ENCODE measurements at places on chromosomes 2 and 18.
A peak's percentile ranks its signal among the peaks of the same experiment; 100 is the strongest.

- no peak for DNase-seq
These were observed 20.5 kb upstream of the TNFAIP6 start for GRCh38 chr2:151336863-151337371.

- DNase-seq = no peak
These were observed 96.7 kb downstream of the PXDN start for GRCh38 chr2:1647417-1648240.

GRCh38 chr2:170250584-170250983, 72.6 kb downstream of the MYO3B start:
- no peak for DNase-seq

DNA sequence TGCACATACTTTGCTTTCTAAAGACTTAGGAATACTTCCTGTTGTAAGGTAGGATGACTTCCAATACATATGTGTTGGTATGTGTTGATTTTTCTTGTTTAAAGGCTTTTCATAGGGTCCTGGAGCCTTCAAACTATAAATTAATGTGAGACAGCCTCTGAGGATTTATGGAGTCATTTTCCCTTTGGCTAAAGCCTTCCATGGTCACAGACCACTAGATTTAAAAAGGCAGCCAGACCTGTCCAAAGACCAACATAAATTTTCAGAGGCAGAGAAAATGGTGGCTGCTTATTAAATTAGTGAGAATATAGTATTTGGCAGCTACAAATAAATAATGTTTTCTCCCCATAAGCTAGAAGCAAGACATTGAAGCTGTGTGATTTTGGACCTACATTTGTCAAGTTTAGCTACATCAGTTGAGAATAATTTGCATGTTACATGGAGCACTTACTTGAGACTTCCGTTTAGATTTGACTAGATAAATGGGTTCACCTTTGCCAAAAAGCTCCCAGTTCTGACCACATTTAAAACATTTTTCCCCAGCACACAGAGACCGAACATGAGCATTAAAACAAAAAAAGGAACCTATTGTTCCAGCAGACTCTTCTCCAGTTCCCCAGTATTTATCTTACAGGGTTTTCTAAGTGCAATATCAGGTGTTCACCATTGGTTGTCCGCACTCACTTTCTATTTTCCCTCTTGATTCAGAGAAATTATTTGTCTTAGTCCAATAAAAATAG, 402.9 kb downstream of the PARD3B start:
- peak; percentile 88 for DNase-seq

- DNase-seq = peak; percentile 1
These were observed 4.8 kb upstream of the ITPRIPL1 start for GRCh38 chr2:96320326-96320725.

- no peak for DNase-seq
These were observed 166.1 kb upstream of the ZNF521 start for GRCh38 chr18:25517881-25518715.

DNA sequence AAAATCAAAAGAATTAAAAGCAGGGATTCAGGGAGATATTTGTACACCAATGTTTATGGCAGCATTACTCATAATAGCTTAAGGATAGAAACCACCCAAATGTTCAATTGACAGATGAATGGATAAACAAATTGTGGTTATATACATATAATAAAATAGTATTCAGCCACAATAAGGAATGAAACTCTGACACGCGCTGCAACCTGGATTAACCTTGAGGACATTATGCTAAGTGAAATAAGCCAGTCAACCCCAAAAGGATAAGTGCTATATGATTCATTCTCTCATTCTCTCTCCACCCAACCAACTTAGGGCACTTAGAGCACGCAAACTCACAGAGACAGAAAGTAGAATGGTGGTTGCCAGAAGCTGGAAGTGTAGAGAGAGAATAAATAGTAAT, 216.8 kb upstream of the SLC14A2 start:
- no peak for DNase-seq

- DNase-seq = no peak
These were observed 193.7 kb downstream of the STK39 start for GRCh38 chr2:168053676-168054075.

GRCh38 chr2:109182426-109182825, 53.4 kb downstream of the SH3RF3 start:
- no peak for DNase-seq

DNA sequence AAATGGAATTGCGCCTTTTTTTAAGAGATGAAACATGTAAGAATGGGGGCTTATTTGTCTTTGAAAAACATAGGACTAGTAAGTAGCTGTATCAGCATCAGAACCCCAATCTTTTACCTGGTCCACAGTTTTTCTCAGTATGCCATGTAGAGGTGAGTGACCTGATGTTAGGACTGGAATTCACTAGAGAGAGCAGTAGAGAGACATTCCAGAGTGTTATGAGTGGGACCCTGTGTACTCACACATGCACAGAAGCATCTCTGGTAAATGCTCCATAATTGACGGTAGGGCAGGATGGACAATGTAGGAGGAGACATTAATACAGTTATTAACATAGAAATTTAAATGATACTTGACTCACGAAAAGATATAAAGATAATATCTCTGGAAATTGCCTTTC, 1.4 kb upstream of the GALNT13 start:
- DNase-seq = no peak

DNA sequence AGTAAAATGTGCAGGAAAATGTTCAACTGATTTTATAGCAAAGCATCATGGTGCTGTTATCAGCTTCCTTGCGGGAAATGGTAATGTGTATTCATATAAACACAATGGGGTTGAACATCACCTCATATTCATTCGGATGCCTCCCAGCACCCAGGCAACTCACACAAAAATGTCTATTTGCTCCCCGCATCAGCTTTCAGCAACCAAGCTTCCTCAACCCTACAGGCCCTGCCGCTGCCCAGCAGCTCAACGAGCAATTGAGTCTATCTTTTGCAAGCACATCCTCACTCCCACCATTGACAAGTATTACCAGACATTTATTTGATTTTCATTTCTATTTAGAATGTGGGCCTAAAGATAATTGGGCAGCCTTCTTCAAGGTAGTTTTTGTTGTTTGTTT, 2161.4 kb upstream of the PIK3C3 start:
- no peak for DNase-seq

DNA sequence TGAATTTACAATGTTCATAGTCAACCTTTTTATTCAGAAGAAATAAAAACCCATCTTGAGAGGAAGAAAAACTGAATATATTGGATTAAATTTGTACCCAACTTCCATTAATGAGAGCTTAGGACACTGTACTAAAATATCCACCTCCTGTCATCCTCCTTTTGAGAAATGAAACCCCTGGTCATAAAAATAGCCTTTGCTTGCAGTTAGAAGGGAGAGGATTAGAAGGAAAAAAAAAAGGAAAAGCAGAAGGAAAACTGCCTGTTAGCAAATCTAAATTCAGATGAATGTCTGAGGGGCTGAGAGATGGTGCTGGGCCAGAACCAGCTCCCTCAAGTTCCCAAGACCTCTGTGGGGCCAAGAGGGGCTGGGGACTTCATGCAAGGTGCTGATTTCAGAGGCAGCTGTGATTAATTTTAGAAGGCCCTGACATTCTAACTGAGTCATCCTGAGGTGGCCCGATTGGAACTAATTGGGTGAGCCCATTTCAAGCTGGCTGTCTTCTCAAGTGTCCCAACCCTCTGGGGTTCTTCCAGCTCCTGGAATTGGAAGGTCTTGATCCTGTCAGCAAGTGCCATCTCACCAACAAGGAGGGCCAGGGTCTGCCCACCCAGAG, 38.4 kb upstream of the BIN1 start:
- no peak for DNase-seq

DNA sequence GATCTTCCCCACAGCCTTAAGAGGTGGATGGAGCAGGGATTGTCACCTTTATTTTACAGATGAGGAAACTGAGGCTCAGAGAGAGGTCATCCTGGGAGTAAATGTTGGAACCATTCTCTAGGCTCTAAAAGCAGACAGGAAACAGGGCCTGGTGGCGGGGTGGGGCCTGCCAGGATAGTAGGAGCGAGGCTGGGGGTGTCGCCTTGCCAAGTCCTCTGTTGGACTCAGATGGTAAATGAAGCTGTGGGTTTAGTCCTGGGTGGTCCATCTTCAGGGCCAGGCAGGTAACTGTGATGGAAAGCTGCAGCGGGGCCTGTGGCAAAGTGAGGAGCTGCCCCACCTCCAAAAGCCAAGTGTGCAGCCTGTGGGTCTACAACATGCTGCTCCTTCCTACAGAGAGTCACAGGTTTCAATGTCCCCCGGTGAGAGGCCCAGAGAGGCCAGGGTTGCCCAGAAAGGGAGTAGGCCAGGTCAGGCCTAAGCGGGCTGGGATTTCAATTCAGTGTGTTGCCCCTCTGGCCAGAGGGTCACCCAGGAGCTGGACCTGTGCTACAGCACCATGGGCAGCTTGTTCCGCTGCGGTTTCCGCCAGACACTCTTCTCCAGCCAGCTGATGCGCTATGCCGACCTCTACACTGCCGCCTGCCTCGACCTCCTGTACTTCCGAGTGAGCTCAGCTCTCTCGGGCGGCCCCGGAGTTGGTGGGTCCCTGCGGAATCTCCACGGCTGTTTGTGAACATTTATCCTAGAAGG, 6.6 kb downstream of the NT5DC4 start:
- no peak for DNase-seq

DNA sequence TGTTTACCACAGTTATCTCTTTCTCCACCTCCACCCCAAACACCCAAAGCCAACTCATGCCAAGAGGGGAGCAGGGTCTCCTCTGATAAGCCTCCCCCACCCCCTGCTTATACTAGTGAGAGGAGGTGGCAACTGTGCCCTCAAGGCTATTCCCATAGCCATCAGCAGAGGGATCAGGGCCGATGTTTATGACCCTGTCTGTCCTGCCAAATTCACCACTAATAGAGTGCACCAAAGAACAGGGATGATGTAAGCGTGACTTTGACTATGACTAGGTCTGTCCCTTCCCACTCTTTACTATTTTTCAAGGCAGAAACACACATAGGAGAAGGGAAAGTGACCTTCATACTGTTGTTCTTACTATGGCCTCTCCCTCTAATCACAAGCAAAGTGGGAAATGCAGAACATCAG, 74.6 kb downstream of the CLHC1 start:
- peak; percentile 27 for DNase-seq

- no peak for DNase-seq
These were observed 1101.0 kb upstream of the FANCL start for GRCh38 chr2:59342166-59342565.

DNA sequence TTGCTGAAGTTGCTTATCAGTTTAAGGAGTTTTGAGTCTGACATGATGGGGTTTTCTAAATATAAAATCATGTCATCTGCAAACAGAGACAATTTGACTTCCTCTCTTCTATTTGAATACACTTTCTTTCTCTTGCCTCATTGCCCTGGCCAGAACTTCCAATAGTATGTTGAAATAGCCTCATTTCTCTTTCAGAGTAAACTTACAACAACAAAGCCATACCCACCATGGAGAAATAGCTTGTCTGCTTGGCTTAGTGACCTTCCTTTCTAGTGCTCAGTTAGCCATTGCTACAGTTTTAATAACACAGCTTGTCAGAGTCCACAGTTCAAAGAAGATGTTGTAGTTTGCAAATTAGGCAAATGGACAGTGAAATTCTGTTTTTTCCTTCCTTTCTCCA, 228.0 kb downstream of the ETAA1 start:
- no peak for DNase-seq

DNA sequence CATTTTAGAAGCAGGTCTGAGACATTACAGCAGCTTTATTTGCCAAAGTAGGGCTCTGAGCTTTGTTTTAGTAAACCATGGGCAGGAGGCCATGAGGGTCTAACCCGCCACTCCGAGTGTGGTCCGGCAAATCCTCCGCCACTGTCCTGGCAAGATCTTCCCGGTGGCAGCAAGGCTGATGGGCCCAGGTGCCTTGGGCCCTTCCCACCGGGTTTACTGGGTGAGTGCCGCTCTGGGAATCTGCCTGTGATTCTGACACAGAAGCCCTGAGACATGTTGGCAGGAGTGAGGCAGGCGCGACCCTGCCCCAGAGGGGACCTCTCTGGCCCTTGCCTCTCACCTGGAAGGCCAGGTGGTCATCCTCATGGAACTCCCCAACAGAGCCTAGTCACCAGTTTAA, 29.9 kb downstream of the MTERF4 start:
- DNase-seq = no peak

DNA sequence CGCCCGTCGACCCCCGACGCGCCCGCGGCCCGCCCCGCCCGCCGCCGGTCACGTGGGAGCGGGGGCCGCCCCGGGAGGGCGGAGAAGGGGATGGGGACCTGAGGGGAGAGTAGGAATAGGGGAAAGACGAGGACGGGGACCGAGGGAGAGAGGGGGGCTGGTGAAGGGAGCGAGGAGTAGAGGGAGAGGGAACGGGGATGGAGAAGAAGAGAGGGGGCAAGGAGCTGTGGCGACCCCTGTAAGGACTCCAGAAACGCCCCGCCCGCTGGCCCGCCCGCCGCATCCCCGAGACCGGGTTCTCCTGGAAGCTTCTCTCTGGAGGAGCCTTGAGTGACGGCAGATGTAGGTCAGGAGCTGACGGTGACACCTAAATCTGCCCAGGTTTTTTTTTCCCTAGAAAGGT, 615 bp downstream of the ADNP2 start:
- DNase-seq = no peak

- no peak for DNase-seq
These were observed 59.0 kb downstream of the PDK1 start for GRCh38 chr2:172614932-172615331.

- no peak for DNase-seq
These were observed 84.3 kb upstream of the ETAA1 start for GRCh38 chr2:67312871-67313270.

DNA sequence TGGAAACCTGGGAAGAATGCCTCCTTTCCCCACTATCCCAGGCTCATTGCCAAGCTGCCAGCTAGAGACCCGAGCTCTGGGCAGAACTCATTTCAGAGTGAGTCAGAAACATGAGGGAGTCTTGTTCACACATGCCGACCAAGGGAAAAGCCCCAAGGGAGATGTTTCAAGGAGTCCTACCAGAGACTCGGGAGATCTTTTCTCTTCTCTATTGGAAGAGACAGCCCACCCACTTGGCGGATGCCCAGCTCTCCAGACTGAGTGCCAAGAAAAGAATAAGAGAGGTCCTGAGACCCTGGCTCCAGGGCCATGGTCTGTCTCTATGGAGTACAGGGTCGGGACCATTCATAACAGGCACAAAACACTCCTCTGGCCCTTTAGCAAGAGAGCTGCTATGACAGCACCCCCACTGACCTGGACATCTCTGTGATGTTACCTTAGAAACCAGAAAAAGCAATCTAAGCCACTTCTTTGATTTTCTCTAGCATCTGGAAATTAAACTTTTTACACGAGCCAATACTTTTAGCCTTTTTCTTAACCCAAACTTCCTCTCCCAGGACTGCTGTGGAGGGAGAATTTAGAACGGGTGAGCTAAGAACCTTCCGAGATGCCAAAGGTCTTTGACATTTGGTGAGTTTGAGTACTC, 18.5 kb upstream of the IGFBP5 start:
- no peak for DNase-seq

DNA sequence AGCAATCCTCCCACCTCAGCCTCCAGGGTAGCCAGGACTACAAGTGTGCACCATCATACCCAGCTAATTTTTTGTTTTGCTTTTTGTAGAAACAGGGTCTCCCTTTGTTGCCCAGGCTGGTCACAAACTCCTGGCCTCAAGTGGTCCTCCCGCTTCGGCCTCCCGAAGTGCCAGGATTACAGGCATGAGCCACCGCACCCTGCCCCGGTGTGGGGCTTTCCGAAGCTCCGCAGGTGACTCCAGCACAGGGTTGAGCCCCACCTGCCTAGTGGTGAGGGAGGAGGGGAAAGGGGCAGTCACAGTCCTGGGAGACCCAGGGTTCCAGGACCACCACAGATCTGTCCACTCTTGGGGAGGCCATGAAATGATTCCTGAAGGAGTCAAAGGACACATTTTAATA, 5.2 kb downstream of the PRLH start:
- DNase-seq = no peak

GRCh38 chr2:137870682-137871081, 93.6 kb upstream of the HNMT start:
- DNase-seq = no peak

- DNase-seq = no peak
These were observed 13.6 kb downstream of the AQP12A start for GRCh38 chr2:240705204-240705791.

Measured in NCI-H526 (cell line).